ENCODE measurements at places on chromosomes 11 and 22.
A peak's percentile ranks its signal among the peaks of the same experiment; 100 is the strongest.

DNA sequence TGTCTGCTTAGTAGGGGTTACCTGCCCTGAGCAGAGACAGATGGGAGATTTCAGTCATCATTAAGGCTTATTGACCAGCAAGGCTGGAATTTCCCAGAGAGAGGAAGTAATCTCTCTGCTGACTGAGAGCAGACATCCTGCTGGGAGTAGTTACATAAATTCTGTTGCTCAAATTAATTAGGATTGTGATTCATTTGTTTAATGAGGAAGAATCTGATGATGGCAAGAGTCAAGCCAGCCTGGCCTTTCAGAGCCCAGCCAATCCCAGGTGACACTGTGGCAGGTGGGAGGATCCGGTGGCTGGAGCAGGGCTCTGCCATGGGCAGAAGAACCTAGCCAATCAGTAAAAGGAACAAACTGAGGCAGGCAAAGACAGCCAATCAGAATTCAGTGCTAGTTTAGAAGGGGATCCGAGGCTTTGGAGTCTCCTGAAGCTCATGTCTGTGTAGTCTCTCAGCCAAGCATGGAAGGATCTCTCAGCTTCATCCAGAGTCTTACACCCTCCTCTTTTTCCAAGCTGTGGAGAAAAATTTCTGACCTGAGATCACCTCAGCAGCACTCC lies 61.2 kb upstream of the CHST1 start:
- DNase-seq: no peak

GRCh38 chr22:49769691-49770546 lies 57.8 kb downstream of the BRD1 start:
- no peak for DNase-seq

DNA sequence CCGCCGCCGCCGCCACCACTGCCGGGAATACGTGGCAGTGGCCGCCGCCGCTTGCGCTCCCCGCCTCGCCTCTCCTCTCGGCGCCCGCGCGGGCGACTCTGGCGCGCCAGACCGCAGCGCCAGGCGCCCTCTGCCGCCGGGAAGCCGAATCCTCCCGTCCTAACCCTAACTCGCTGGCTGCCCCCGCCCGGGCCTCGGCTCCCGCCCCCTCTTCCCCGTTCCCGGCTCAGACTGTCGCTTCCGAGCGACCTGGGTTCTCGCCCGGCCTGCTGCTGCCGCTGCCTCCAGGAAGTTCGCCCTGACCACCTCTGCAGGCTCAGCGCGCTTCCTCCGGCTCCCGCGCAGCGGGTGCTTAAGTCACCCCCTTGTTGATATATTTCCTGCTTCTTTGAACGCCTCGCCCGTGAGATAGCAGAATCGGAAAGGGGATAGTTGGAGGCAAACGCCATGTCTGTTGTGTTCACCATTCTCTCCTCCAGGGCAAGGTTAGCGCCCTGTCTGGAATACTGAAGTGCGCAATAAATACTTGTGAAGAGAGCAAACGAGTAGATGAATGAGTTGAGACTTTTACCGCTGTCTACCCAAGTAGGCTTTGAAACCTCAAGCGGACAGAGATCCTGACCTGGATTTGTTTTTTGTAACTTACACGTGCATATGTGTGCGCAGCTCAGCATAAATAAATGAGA lies at the start of gene SMCO4:
Gene SMCO4, minus strand, starts transcription at position 100 of the 686 bp plus-strand sequence. CDS start 64,202 bp downstream, outside the sequence.
- no peak for DNase-seq

GRCh38 chr11:8573777-8574176 lies 20.3 kb downstream of the STK33 start:
- DNase-seq: no peak

- no peak for DNase-seq
Measured at GRCh38 chr22:29747832-29748231, 19.0 kb downstream of the ZMAT5 start.

DNA sequence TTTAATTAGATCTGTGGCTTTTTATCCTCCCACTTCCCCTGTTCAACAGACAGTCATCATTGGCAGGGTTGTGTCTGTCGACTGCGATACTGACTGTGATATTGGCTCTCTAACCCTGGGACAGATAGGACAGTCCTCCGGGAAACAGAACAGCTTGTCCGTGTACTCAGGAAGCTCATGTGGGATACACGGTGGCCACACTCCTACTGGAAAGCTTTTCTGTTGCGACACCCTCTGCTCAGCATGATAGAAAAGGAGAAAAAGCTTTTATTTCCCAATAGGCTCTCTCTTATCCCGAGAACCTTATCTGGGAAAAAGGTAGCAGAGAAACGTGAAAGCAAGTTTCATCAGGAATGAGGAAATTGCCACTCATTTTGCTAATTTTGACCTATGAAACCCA lies 60.4 kb upstream of the HSPA8 start:
- DNase-seq: no peak

DNA sequence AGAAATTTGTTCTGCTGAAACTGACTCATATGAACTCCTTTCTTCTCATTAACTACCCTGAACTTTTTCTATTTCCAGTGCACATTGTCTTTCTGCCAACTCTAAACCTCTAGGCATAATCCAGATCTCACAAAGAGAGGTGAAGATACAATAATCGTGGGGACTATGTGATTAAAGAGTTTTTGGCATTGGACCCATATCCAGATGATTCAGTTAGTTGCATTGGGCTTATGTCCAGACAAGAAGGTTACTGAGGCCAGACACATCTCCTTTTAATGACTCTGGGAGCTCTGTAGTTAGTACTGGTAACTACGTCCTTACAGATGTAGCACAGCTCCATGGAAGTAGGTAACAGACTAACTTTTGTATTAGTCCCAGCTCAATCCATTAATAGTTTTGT lies 273.0 kb downstream of the CASP12 start:
- no peak for DNase-seq

DNA sequence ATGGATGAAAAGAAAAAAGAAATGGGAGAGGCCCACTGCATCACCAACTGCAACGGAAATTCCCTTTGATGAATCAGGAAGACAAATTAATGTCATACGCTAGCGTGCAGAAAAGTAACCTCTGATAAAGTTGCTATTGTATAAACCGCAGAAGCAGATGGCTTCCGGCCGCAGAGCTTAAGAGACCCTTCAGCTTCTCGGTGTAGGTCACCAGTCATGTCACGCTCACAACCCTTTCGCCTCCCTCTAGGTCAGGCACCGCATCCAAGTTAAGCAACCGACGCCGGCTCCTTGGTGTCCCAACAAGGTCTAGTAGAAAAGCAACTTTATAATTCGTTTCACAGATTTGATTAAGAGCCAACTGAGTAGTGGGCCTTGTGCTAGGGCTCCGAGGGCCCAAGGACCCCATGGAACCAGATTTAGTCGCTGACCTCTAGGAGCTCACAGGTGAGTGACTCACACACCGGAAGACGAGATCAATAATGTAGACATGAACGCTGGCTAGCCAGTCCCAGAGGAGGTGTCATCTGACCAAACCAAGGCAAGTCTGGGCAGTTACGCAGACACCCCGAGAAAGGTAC lies 1.2 kb upstream of the ZFP91 start:
- DNase-seq: no peak

- no peak for DNase-seq
Measured at GRCh38 chr11:75911459-75911858, 96.4 kb downstream of the UVRAG start.

GRCh38 chr22:37501610-37502341 lies 15.6 kb upstream of the MFNG start:
- DNase-seq: peak; percentile 96

- DNase-seq: no peak
Measured at GRCh38 chr11:122627745-122628144, 27.8 kb upstream of the UBASH3B start.

- DNase-seq: peak; percentile 34
Measured at GRCh38 chr11:35907648-35908431, 36.0 kb upstream of the LDLRAD3 start.
